Brain microvascular endothelial cell (primary cell): ENCODE measurements at places on chromosomes 1 and 21.

DNA sequence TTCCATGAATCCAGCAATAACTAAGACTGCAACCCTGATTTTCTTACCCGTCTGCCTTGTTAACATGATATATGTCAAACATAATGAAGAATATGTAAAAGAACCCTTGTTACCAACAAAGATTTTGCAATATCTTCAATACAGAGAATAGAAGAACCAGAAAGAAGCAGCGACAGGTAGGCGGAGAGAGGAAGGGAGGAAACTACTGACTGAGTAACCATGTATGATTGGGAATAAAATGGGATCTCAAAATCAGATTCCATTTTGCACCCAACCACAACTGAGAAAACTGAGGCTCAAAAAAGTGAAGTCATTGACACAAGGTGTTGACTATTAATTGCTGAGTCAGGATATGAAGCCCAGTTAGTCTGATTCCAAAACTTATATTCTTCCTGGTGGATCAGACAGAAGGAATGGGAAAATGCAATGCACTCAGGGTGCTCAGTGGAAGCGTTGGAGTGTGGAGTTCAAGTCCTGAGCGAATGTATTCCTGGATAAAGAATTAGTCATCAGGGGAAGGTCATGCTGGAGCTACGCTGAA lies 293.3 kb upstream of the GREM2 start:
- no peak for DNase-seq

DNA sequence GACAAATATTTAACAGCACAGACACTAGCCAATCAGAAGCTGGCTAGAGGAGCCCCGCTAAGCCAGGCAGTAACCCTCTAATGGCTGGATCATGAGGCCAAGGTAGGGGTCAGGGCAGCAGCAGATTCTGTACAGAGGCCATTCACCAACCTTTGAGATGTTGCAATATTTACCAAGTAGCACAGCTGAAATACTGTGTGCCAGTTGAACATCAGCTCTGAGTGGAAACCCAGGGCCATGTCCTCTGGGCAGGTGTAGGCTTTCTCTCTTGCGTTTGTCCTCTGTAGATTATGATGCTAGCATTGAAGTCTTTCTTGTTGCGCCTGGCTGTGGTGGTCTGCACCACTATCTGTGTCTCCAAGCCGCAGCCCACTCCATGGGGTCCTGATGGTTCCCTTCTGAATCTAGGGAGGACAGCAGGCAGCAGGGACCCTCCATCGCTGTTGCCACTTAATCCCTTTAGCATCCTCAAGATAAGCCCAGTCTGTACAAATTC lies 2.5 kb upstream of the COG2 start:
- DNase-seq, result no peak

DNA sequence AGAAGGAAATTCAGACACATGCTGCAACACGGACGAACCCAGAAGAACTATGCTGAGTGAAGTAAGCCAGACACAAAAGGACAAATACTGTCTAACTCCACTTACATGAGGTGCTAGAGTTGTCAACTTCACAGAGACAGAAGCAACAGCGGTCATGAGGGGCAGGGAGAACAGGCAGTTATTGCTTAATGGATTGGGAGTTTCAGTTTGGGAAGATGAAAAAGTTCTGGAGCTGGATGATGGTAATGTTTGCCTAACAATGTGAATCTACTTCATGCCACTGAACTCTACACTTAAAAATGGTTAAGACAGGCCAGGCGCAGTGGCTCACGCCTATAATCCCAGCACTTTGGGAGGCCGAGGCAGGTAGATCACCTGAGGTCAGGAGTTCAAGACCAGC lies 12.1 kb downstream of the PARP1 start:
- no peak for DNase-seq

DNA sequence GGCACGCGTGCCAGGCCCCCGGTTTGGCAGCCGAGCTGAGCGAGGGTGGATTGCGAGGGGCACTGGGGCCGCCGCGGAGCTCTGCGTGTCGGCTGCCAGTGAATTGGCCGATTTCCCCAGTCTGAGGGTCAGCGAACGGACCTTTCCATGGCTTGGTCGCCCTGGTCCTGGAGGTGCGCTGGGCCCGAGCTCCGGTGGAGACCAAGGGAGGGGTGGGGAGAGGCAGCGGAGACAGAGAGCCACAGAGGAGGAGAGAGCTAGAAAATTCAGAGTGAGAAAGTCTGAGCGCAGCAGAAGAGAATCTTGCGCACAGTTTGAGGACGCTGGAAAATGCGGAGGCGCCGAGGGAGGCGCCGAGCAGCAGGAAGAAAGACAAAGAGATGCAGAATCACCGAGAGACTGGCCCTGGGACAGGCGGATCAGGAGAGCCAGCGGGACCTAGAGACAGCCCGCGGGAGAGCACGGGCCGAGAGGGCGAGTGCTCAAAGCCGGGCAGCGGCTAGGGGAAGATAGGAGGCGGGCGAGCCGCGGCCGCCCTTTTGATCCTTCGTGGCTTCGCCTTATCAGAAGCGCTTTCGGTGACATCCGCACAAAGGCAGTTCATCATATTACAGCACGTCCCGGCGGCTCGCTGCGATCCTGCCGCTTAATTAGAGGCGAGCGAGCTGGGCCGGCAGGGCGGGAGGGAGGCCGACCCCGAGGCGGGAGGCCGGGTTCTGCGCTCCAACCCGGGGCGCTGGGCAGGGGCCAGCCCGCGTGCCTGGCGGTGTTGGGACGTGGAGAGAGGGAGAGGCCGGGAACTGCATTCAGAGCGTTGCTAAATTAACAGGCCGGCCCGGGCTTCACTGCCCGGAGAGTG lies 12.7 kb downstream of the PAX7 start:
- no peak for DNase-seq

- DNase-seq, result no peak
These were observed 4.0 kb upstream of the LAMC1 start for GRCh38 chr1:183019139-183019740.

- DNase-seq, result no peak
These were observed 2.8 kb downstream of the PHGDH start for GRCh38 chr1:119714583-119714982.
